ENCODE measurements at places on chromosomes 1 and 21.

DNA sequence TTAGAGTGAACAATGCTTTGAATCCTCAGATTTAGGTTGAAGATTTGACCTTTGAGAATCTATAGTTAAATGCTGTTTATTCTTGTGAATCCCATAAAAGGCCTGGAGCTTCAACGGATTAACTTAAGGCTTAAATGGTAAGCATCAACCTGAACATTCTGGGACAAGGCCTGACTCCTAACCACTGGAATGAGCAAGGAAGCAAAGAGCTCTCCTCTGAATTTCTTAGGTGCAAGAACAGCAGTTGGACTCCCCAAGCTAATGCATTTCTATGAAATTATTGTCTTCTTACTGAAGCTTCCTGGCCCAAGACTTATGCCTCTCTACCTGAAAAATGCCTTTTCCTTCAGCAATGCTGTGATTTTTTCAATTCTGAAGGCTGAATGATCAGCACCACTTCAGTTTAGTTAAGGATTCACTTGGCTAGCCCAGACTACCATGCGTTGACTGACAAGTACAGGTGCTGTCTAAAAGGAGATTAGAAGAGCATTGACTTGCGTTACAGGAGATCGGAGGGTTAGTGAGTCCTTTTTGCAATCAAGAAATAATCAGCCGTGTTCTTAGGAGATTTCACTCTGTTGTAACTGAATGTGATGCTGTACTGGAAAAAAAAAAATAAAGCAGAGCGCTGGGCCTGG is 178.5 kb downstream of the ZC3H11B start:
- DNase-seq, result no peak

GRCh38 chr1:241605146-241605805 is 34.9 kb downstream of the CHML start:
- no peak for DNase-seq

DNA sequence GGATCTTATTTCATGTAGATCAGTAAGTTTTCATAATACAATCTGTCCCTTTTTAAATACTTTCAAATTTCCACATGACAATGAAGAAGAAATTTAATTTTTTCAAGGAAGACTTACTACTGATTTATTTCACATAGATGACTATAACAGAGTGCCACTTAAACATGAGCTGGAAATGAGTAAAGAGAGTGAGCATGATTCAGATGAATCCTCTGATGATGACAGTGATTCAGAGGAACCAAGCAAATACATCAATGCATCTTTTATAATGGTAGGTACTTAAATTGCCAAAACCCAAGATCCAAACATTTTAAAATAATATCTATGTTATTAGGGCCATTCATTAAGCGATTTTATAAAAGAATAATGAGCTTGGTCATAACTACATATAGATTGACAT is 110.4 kb downstream of the PTPRC start:
- DNase-seq, result no peak

DNA sequence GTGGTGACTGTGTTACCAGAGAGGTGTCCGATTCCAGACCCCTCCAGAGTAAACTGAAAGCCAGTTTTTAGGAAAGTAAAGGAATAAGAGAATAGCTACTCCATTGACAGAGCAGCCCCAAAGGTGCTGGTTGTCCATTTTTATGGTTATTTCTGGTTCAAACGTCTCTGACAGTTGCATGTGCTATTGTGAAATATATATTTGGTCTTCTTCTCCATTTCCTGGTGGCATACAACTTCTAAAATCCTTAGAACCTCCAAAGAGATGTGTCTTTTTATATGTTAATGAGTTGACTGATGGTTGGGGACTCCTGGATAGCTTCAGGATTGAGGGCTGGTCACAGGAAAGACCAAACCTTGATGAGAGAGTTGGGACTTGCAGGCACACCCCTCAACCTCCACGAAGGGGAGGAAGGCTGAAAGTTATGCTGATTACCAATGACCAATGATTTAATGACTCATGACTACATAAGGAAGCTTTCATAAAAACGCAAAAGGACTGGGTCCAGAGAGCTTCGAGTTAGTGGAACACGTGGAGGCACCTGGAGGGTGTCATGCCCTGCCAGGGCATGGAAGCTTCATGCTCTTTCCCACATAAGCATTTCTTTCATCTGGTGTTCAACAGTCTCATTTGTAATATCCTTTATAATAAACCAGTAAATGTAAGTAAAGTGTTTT is 100.7 kb downstream of the SLC16A1 start:
- DNase-seq, result no peak

GRCh38 chr1:228990906-228991569 is 255.8 kb downstream of the RHOU start:
- DNase-seq, result no peak

DNA sequence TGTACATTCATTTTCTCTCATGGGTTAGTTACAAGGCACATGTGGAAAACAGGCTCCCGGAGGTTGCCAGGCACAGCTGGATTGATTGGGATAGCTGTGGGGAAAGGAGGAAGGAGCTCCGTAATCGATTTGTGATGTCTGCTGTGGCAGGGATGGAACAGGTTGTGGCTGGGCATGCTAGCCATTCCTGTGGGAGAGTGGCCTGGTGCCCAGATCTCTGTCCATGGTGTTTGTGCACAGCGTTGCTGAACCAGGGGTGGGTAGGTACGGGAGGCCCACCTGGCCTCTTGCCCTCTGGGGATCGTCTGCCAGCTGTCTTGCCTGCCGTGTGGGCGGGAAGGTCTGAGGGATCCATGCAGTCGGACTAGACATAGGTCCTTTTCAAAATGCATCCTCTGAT is 302.8 kb upstream of the VAMP3 start:
- DNase-seq, result no peak

DNA sequence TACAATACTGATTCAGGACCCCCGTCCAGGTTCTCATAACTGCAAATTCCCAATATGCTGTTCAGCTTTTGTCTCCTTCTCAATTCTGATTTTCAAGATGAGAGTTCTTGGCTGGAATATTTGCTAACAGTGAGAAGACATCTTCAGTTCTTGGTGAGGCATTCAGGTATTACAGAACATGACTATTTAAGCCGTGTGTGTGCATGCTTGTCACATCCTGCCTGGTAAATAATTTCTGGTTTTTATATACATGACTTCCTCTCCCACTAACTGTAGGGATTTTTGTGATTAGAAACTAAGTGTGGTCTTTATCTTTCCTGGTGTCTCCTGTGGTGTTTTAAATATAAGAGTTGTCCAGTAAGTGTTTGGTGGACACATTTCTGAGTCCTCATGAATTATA is 10.2 kb upstream of the SLC19A2 start:
- DNase-seq, result no peak

GRCh38 chr1:9737671-9738070 is 86.1 kb downstream of the CLSTN1 start:
- DNase-seq, result no peak

DNA sequence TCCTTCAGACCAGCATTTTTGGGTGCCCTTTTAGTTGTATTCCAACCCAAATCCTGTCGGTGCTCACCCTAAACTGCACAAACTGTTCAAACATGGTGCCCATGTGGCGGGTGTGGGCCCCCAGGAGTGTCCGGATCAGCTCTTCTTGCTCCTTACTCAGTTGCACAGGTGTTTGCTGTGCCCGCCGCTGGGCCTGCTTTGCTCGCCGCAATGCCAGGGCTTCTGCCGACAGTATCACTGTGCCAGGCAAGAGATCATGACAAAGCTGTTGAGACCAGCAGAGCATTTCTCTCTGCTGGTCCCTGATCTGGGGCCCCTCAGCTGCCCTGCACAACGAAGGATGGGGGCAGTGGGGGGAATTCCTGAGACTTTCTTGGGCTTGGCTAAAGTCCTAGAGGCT is 4.9 kb downstream of the NR1I3 start:
- DNase-seq, result no peak

- no peak for DNase-seq
Observed at GRCh38 chr1:237384213-237384612, 342.2 kb downstream of the RYR2 start.
